ENCODE measurements at places on chromosomes 2 and 18. TPM values are rescaled to one million over a fixed set of nuclear protein-coding genes. Genes with fewer than 3 reads are reported as not detected.

DNA sequence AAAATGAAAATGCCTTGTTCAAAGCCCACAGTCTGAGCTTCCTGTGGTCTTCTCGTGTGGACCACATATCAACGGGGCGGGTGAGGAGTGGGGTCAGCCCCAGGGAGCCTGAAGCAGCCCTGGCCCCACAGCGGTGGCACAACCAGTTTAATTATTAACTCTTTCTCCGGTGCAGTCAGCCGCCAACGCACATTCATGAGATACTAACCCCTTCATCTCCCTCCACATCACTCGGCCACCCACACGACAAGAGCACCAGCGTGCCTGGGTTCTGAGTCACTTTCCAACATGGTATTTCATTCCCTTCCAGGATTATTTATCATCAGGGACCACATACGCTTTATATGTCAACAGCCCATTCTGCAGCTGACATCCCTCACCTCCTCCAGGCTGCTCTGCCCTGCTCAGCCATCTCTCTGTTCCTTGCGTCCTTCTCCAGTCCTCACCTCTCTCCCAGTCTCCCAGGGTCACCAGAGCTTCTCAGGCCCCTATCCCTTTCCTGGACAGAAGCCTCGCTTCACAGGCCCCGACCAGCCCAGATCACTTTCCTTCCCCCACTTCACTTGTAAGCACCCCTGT lies 48.0 kb upstream of the ID2 start:
- no peaks in the 10 kb centered on the region for H3K4me1 ChIP-seq
- H3K36me3 ChIP-seq: no peaks in the 10 kb centered on the region

- no peaks in the 10 kb centered on the region for H3K27me3 ChIP-seq
- H3K27ac ChIP-seq: no peak overlapping the region
- H3K4me3 ChIP-seq: no peak overlapping the region
- peaks cover 22% of the 10 kb centered on the region for H3K4me1 ChIP-seq
- DNase-seq: no peak
Observed at GRCh38 chr2:23457990-23458682, 73.2 kb downstream of the KLHL29 start.

- H3K4me1 ChIP-seq: peaks cover 7% of the 10 kb centered on the region
- peak within 1 kb of the TSS; percentile 61 for H3K4me3 ChIP-seq
- no peaks in the 10 kb centered on the region for H3K27me3 ChIP-seq
- no peak within 1 kb of the TSS for H3K27ac ChIP-seq
- H3K36me3 ChIP-seq: no peaks in the 10 kb centered on the region
Observed at GRCh38 chr18:61892683-61893308, at the start of gene RNF152. Gene RNF152 (minus strand): TSS chr18:61893007. CDS start chr18:61816463, 76,544 bp downstream.

DNA sequence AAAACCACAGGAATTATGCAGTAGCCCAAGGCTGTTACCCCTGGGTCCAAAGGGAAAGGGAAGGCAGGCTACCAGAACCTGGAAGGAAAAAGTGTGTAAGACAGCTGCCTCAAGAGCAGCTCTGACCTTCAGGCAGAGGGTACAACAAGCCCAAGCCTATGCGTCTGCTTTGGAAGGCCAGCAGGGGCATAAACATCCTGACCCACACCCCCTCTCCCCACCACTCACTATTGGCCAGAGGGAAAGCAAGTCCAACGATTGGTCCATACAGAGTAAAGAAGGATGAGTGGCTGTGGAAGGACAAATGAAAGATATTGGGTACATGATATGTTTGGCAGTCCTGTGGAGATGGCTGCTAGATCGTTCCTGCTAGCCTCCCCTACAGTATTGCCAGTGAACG lies 227.6 kb upstream of the HNRNPA3 start:
- H3K36me3 ChIP-seq: no peaks in the 10 kb centered on the region
- DNase-seq: no peak
- H3K4me3 ChIP-seq: no peak overlapping the region
- H3K27ac ChIP-seq: no peak overlapping the region

- H3K27ac ChIP-seq: no peak overlapping the region
- H3K27me3 ChIP-seq: no peaks in the 10 kb centered on the region
- no peak for DNase-seq
- no peaks in the 10 kb centered on the region for H3K4me1 ChIP-seq
- H3K36me3 ChIP-seq: no peaks in the 10 kb centered on the region
- H3K4me3 ChIP-seq: no peak overlapping the region
Observed at GRCh38 chr2:88517759-88518201, 65.3 kb upstream of the FOXI3 start.

The BCL2 gene
- total RNA-seq: 60.5 TPM

GRCh38 chr18:12765126-12765525 lies 62.3 kb downstream of the PSMG2 start:
- H3K27ac ChIP-seq: no peak overlapping the region
- H3K4me3 ChIP-seq: no peak overlapping the region
- DNase-seq: no peak
- H3K36me3 ChIP-seq: no peaks in the 10 kb centered on the region

DNA sequence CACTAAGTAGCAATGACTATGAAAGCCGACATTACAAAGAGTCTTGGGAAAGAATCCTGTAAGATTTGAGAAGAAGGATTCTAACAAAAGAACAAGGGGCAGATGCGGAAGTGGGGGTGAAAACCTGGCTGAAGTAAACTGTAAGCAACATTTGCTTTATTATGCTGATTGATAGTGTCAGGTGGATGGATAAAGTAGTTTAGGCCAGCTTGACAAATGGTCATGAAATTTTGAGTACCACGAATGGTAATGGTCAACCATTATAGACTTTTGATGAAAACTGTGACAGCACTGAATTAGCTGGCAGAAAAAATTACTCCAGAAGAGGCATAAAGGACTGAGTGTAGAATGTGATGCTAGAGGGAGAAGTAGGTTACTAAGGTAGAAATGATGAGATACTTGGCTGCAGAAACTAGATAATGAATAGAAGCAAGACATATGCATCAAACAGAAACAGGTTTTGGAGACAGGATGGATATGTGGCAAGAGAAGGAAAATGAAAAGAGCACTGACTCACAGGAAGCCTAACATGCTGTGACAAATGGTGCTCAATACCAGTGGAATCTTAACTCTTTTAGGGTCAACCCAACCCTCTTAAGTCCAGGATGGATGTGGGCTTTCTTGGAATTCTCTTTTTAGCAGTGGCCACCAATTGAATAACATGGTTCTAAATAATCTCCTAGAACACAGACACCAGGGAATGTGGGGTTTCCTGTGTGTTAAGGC lies 6.8 kb downstream of the THUMPD2 start:
- no peak for DNase-seq
- no peak overlapping the region for H3K4me3 ChIP-seq
- no peaks in the 10 kb centered on the region for H3K27me3 ChIP-seq
- no peak overlapping the region for H3K27ac ChIP-seq
- no peaks in the 10 kb centered on the region for H3K36me3 ChIP-seq

The ACKR3 gene
- 0.90 TPM for total RNA-seq

DNA sequence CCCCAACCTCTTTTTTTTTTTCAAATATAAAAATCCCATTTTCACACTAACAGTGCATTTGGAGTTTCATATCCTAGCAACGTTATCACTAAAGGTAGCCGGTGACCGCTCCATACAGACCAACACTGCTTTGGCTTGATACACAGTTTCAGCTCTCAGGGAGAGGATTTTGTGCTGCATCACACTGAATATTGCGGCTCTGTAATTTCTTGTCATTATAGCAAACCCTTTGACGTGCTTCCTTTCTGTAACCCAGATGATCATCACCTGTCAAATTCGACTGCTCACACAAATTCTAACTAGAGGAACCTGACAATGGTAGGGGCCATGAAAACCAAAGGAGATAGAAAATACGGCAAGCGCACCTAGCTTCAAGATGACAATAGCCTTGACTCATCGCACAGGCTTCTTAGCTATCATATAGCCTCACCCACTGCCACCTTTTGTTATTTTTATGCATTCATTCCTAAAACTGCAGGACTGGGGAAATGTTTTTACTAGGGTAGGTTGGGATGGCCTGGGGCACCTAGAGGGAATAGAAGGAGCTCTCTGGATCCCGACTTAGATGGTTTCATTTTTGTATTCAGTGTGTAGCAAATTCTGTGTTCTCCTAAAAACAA lies 582.9 kb upstream of the PIK3C3 start:
- DNase-seq: no peak
- no peak overlapping the region for H3K4me3 ChIP-seq
- no peaks in the 10 kb centered on the region for H3K36me3 ChIP-seq
- no peaks in the 10 kb centered on the region for H3K27me3 ChIP-seq
- H3K27ac ChIP-seq: no peak overlapping the region

- DNase-seq: no peak
- no peak overlapping the region for H3K27ac ChIP-seq
Observed at GRCh38 chr2:1591461-1591770, 152.9 kb downstream of the PXDN start.

The PTCD3 gene
- 155 TPM for total RNA-seq

The HTRA2 gene
- 82.1 TPM for total RNA-seq

The SIX2 gene
- 0.09 TPM for total RNA-seq

DNA sequence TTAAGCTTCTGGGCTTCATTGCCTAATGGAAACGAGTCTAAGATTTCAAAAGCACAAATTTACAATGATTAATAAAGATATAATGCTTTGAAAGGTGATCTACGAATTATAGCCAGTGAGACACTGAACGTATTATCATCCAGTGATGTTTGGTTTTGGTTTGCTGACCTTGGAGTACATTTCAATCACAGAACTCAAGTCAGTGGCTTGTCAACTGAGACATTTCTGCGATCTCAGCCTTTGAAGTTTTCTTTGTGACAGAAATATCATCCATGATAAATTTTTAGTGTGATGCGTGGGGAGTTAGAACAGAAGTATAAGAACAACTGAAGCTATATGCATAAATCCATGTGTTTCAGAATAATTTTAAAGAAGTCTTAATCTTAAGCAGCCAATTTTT lies 263.8 kb downstream of the TCF4 start:
- H3K27ac ChIP-seq: no peak overlapping the region
- no peaks in the 10 kb centered on the region for H3K4me1 ChIP-seq
- H3K36me3 ChIP-seq: no peaks in the 10 kb centered on the region
- DNase-seq: no peak
- H3K4me3 ChIP-seq: no peak overlapping the region

DNA sequence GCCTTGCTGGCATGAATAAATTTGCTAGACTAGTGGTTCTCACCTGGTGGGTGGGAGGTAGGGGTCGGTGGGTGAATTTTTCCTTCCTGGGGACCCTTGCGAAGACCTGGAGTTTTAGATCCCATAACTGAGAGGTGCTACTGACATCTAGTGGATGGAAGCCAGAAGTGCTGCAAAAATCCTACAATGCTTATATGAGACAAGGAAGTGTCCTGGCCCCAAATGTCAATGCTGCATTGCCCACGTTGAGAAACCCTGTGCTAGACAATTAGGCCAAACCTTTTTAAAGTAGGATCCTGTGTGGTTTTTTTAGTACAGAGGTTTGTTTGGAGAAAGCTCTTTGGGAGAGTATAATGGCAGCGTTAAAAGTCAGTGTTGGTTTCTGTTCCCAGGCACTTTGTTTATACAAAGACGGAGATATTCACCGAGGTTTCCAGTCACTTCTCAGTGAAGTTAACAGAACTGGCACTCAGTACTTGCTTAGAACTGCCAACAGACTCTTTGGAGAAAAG lies 9.6 kb downstream of the SERPINB8 start:
- no peaks in the 10 kb centered on the region for H3K4me1 ChIP-seq
- no peaks in the 10 kb centered on the region for H3K27me3 ChIP-seq
- no peak overlapping the region for H3K4me3 ChIP-seq
- DNase-seq: peak; percentile 34
- no peak overlapping the region for H3K27ac ChIP-seq

- H3K27ac ChIP-seq: no peak overlapping the region
- H3K4me1 ChIP-seq: peaks cover 13% of the 10 kb centered on the region
- H3K27me3 ChIP-seq: no peaks in the 10 kb centered on the region
- no peaks in the 10 kb centered on the region for H3K36me3 ChIP-seq
- no peak overlapping the region for H3K4me3 ChIP-seq
- DNase-seq: no peak
Observed at GRCh38 chr18:78632111-78632541, 347.5 kb upstream of the SALL3 start.

The CD226 gene
- total RNA-seq: 150 TPM
